Activated CD4-positive, alpha-beta T cell treated with anti-CD3 and anti-CD28 coated beads, Interleukin-2, Interleukin-6, amounts not matched to agents 100 ng/mL and 50 ng/mL, durations not matched to agents 16 hours and 8 hours (primary cell): ENCODE measurements at places on chromosomes 1 and 21.

- DNase-seq, result peak; percentile 79
Observed at GRCh38 chr1:152347116-152347728, 12.6 kb downstream of the FLG2 start.

DNA sequence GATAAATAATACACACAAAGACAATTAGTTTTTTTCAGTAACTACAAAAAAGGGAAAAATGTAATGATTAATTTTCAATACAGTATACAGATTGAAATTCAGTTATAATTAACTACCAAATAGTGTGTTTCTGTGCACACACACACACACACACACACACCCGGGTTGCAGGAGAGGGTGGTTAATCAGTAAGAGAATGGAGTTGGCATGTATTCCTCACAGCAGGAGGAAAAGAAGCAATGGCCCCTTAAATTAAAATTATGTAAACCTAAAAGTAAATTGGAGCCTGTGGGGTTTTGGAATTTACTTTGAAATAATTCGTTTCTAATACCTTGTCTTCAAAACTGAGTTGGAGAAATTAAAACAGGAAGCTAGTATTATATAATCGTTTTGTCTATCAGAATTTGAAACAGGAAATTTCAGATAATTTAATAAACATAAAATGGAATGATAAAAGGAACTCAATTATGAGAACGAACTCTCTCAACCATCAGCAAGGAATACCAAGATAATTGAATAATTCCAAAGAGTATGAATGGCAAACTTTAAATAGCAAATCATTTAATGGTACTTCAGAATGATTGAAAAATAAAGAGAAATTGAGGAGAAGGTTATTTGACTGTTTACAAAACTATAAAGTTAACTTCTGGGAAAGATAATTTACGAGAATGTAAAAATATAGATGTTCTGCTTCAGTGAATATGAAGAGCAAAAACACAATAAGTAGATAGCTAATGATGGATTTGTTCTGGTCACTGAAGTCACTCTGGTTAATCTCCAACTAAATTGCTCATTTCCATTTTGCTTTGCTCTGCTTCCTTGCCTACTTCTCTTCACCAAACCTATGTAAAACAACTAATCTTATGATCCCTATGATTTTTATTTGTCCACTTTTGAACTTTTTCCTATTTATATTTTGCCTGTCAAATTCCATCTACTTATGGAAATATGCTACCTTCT lies 547.9 kb upstream of the ZP4 start:
- DNase-seq, result no peak

GRCh38 chr1:115145226-115145625 lies 55.9 kb upstream of the TSPAN2 start:
- no peak for DNase-seq

DNA sequence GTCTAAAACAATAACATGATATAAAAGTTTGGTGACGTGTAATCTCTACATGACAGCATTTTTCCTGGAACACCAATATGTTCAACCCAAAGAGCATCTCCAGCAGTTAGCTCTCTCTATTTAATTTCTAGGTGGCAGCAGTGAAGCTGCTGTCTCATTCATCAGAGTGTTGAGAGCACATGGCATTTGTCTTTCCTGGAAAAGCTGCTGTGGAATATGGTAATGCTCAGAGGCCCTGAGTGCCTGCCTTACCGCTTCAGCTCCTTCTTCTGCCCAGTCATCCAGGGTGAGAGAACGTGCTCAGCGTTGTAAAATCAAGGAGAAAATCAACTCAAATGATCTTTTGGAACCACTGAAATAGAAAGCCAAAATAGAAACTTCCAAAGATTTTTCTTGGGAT lies 640.7 kb downstream of the ADGRL2 start:
- DNase-seq, result no peak

DNA sequence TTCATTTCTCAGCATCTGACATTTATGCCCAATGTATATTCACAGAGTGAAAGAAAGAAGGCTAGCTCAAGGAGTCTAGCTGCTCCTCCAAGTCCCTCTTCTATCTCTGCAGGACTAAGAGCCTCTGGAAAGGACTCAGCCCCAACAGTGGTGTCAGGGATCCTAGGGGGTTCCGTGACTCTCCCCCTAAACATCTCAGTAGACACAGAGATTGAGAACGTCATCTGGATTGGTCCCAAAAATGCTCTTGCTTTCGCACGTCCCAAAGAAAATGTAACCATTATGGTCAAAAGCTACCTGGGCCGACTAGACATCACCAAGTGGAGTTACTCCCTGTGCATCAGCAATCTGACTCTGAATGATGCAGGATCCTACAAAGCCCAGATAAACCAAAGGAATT lies 3.7 kb downstream of the LY9 start:
- no peak for DNase-seq

DNA sequence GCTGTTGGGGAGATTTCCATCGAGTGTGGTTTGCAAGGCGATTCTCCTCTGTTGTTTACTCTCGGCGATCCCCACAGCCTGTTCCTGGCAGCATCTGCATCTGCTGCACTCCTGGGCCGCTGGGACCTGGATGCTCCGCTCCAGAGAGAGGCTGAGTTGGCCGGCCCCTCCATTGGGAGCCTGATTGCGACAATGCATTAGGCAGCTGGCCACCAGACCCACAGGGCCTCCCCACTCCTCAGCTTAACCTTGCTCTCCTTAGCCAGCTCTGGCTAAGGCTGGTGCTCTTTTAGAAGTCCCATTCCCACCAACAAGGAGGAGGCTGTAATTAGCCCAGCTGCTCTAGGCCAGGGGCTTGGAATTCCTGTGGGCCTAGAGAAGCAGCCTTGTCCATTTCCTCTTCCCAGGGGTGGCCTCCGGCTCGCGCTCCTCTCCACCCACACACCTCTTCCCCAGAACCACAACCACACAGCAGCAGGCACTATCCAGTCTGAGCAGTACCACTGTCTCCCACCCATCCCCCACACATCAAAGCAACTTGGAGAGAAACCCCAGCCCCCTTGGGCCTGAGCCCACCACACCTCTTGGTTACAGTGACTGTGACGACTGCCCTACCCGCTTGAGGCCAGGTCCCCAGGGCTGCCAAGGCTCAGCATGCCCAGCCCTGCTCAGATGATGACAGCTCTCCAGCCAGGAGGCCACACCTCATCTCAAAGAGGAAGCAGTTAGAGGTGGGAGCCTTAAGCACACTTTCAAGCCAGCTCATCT lies 193.8 kb upstream of the EDN2 start:
- DNase-seq, result no peak

- DNase-seq, result no peak
Observed at GRCh38 chr1:178122283-178122682, 28.4 kb downstream of the RASAL2 start.
